ENCODE measurements at places on chromosomes 2 and 18.

GRCh38 chr2:170207901-170208300, 30.0 kb downstream of the MYO3B start:
- DNase-seq, result no peak

DNA sequence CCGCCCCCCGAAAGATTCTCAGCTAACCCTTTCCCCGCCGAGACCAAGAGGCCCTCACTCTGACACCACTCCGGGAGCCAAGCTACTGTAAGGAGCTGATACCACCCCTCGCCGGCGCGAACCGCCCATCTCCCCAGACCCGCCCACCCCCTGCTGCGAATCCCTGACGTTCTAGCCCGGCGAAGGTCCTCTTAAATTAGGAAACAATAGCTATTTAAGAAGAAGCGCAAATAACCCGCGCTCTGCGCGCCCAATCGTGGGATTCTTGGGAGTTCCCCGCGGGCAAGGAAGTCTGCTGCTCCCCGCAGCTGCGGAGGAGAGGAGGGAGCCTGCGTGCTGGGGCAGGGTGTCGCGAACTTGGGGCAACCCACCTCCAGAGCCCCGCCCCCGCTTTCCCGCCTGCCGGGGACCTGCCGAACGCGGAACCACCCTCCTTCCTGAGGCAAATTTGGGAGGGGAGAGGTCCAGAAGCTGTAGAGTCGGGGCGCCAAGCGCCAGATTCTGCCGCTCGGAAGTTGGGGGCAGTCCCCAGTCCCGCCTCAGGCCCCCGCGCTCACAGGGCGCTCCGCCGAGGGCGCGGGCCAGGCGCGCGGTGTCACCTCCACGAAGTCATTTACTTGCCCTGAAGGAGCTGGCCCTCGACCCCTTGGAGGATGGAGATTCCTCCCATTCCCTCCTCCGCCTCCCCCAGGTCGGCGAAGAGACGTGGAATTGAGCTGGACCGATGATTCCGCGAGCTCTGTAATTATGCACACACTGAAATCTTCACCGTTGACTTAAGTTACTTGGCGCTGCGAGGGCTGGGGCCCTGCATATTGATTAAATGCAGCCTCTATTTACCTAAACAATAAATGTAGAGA, 8.4 kb upstream of the SP9 start:
- DNase-seq, result no peak

- no peak for DNase-seq
These were observed 10.3 kb upstream of the CIB4 start for GRCh38 chr2:26651470-26651771.

DNA sequence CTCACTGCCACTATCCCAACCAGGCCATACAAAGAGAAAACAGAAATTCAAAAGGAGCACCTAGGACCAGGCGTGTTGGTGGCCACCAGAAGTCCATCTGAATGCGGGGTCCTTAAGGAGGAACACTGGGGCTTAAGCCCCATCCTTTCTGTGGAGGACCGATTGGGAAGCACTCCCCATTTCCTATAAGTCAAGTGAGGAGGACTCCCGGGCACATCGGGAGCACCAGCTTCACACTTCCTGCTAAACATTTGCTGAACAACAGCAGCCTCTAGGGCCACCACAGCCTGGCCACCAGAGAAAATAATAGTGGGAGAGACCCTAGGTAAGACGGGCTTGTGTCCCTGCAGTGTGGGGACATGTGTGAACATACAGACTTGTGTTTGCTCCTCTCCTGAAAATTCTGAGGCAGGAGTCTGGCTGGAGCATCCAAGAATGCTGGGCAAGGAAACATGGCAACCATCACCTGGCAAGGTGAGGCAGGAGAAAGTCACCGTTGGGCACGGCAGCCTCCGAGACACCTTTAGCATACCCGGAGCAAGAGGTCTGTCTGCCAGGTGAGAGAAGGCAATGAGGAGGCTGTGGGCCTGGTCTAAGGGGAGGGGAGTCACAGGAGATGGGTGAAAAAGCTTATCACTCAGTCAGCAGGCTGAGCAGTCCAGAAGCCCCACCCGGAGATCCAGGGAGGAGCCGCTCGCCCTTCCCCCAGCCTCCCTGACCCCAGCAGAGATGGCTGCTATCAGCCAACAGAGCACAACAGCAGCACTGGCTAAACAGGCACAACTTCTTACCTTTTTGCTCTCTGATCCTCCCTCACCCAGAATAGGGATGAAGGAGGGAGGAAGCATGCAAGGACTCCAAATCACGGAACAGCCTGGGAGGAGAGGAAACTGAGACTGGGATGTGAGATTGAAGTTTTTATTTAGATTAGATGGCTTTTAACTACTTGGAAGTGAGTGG, 282.3 kb downstream of the EIPR1 start:
- no peak for DNase-seq

GRCh38 chr2:75035444-75036353, 77.3 kb downstream of the POLE4 start:
- no peak for DNase-seq

GRCh38 chr2:38433607-38433975, 56.5 kb upstream of the ATL2 start:
- DNase-seq, result no peak

Measured in stimulated activated CD4-positive, alpha-beta T cell treated with anti-CD3 and anti-CD28 coated beads, Interleukin-1b, Interleukin-23, amount 100 ng/mL, for 1 hour (primary cell).